ENCODE measurements at places on chromosomes 1 and 21.

- DNase-seq = no peak
Observed at GRCh38 chr1:248348475-248348874, at the start of gene OR14C36. Gene OR14C36 (plus strand): TSS chr1:248348775. CDS start chr1:248348775, 0 bp downstream.

DNA sequence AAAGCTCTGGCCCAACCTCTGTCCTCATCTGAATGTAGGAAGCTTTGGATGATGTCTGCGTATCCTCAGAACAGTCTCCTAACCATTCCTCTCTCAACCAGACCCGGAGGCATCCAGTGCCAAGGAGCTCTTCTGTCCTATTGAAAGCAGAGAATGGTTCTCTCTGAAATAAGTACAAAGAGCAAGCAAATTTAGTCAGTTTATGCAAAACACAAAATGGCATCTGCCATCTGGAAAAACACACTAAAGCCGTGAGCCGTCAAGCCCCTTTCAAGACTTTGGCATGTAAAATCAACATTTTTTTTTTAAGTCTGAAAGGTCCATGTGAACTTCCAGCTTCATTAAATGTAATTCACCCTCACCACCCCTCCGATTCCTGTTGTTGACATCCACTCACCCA, 21.7 kb upstream of the PROX1 start:
- DNase-seq = no peak

DNA sequence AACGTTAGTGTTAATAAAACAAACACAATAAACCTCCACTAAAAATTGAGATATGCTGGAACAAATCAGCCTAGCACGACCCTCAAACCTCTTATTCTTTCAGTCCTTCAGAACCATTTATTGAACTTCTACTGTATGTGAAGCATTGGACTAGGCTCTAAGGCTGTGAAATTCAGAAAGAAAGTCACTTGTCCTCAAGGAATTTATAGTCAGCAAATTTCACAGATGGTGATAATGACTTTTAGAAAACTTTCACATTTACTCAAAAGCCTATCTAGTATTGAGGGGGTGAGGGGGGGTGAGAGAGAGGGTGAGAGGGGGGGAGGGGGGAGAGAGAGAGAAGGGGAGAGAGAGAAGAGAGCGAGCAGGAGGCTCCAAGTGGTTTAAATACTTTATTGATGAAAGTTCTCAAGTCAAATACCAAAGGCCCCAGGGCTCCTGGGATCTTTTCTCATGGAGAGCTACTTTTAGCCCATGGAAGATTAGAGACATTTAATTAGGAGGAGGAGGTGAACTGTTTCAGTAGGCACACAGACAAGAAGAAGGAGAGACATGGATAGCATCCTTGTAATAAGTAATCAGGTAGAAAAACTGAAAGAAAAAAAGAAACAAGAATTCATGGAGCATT, 66.3 kb upstream of the SSX2IP start:
- no peak for DNase-seq

GRCh38 chr1:204323887-204324286, 35.8 kb downstream of the PLEKHA6 start:
- no peak for DNase-seq

DNA sequence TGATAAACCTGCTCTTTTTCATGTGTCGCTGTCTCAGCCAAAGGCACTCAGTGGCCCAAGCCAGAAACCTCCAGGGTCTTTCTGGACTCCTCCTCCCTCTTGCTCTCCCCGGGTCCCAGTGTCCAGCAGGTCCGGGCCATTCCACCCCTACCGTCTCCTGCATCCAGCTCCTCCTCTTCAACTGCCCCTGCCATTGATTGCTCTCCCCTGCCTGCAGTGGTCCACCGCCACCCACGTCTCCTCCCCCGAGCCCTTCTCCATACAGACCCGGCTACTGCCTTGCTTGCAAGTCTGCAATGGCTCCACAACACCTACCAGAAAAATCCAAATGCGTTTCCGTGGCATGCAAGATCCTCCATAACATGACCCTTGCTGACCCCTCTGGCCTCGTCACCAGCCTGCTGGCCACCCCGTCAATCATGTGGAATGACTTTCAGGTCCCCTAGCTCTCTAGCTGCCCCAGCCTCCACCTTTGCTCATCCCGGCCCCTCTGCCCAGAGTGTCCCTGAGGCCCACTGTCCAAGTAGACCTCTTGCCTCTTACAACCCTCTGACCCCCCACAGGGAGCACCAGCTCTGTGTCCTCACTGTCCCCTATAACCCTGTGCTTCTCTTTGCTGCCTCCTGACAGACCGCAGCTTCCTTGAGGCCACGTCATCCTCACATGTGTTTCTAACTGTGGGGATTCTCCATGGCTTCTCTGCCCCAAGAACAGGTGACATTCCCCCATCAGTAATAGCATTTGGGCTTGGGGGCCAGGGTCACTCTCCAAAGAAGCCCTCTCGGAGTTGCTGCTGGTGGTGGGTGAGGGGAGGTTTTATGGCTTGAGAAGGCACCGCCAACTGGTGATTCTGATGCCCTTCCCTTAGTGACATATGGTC, 15.0 kb downstream of the CACNA1S start:
- DNase-seq = no peak

GRCh38 chr1:170804419-170804818, 130.9 kb upstream of the MROH9 start:
- DNase-seq = no peak

DNA sequence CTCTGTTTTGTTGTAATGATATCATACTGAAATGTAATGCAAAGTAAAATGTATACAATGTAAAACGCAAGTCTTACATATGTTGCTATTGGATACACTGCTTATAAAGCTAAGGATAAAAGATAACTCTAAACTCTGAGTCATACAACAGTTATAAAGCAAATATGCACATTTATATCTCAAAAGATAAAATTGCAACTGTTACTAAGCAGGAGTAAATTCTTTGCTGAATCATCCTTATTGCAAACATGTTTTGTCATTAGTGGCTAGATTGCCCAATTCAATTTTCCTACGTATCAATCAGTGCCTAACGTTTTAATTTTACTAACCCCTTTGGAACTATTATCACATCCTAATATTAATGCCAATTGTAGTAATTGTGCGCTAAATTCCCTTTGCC, 762.9 kb downstream of the LTN1 start:
- no peak for DNase-seq

Data from muscle of leg (tissue), 16 donors.